CD4-positive, alpha-beta T cell treated with Interleukin-6 for 4 hours (primary cell): ENCODE measurements at places on chromosomes 4 and X.

DNA sequence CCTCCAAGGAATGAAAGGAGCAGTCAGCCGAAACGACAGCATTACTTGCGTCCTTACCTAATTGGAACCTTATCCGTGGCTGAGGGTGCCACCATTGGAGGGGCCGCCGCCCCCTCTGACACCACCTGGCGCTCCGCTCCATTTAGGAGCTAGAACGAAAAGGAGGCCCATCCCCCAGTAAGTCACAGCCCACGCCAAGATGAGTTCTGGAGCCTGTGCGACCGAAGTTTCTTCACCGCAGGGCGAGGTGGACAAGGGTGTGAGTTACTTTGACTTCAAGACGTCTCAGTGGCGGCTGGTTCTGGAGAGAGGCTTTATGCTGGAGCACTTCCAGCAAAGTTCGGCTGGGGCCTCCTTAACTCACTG, 729 bp upstream of the IRF2 start:
- peak; percentile 43 for DNase-seq

GRCh38 chrX:17355976-17356375, 19.0 kb upstream of the NHS start:
- no peak for DNase-seq

DNA sequence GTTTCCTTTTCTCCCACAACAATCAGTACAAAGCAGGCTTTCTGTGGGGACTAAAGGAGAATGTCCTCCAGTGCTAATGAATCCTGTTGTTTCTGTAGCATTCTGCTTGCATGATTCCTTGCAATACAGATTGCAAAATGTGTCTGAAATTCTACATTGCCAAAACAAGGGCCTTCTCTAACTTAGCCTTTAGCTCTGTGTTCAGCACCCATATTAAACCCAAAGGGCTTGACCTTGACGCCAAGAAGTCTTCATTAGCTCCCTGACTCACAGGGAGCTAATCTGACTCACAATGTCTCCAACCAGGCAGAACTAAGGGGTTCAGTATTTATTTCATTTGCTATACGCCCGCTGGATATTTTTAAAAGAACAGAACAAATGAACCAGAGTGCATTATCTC, 241.4 kb upstream of the CLNK start:
- DNase-seq: no peak

DNA sequence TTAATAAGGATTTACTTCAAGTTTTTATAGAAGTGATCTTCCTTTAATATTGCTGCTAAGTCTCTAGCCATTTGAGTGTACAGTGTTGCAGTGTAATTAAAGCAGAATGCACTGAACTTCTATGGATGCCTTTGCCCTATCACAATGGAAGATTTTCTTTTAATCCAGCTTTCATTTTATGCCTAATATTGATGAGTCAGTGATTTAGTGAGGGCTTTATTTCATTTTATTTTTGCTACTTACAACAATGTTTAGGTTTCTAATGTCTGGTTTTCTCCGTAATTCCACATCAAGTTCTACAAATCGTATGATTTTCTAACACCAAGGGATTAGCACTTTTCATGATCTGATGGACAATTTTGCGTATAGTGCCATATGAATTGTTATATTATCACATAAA, 504.1 kb downstream of the PCDH11X start:
- DNase-seq: no peak

DNA sequence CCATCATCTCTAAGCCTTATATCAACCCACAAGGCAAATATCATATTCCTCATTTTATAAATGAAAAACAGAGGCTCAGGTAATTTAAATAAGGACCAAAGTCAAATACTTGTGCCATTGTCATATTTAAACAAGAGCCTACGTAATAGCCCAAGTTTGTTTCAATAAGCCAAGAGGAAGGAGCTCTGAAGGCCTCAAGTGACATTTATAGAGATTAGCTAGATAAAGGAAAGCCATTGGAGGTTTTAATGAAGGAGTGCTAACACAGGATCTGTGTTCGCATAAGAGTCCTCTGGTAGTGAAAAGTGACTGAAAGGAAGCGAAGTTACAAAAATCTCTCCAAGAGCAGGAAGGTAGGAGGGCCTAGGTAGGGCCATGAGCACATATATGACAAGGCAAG, 384.9 kb upstream of the NOCT start:
- no peak for DNase-seq

- no peak for DNase-seq
Measured at GRCh38 chrX:77060572-77060971, 386.6 kb upstream of the FGF16 start.

GRCh38 chr4:115883847-115884246, 770.4 kb upstream of the NDST4 start:
- DNase-seq: no peak

DNA sequence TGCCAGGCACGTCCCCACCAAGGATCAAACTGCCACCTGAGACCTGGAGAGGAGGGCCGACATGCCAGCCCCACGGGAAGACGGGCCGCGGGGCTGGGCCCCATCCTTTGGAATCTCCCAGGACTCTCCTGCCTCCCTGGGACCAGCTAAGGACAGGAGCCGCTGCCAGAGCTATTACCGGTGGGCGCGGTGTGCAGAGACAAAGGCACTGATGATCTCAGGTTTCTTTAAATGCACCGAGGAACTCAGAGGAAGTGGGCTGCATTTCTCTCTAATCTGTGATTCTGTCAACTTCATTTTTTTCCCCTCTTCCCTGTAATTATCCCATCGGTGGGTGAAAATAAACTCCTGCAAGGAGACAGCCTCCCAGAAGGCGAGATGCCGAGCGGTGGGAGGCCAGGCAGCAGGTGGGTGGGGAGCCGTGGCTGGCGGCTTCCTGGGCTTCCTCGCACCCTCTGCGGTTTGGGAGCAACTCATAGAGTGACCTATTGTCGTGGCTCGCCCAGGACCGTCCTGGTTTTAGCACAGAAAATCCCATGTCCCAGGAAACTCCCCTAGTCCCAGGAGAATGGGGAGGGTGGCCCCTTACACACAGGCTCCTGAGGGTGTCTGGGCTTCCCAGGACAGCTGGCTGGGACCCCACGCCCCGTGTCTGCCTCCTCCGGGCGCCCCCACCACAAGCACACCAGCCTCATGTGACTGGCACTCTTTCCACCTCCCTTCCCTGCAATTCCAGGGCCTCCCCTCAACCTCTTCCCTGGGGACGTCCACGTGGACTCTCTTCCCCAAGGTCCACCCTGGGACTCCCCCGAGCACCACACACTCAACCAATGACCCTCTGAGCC, 62.3 kb upstream of the ADRA2C start:
- no peak for DNase-seq

- DNase-seq: no peak
Measured at GRCh38 chr4:66558651-66559050, 888.4 kb upstream of the EPHA5 start.

GRCh38 chr4:75101906-75102786, 169.2 kb downstream of the PARM1 start:
- DNase-seq: no peak

DNA sequence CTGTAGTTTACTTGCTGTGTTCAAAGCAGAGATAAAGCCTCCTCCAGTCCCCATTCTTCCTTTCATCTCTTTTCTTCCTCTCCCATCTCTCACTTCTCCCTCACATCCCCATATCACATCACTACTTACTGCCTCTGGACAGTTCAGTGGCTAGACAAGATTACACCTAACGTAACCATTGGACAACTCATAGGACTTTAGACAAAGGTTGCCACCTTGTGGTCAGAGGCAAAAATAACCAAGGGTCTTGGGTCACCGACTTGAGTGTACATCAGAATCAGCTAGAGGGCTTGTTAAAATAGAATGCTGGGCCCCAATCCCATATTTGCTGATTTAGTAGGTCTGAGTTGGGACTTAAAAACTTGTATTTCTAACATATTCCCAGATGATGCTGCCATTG, 109.3 kb upstream of the DGKK start:
- DNase-seq: peak; percentile 20

DNA sequence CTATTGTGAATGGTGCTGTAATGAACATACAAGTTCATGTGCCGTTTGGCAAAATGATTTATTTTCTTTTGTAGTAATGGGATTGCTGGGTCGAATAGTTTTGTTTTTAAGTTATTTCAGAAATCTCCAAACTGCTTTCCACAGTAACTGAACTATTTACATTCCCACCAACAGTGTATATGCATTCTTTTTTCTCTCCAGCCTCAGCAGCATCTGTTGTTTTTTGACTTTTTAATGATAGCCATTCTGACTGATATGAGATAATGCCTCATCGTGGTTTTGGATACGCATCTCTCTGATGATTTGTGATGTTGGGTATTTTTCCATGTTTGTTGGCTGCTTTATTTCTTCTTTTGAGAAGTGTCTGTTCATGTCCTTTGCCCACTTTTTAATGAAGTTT, 246.3 kb upstream of the ADGRL3 start:
- no peak for DNase-seq

- DNase-seq: no peak
Measured at GRCh38 chr4:15694431-15694830, 8.4 kb upstream of the BST1 start.

DNA sequence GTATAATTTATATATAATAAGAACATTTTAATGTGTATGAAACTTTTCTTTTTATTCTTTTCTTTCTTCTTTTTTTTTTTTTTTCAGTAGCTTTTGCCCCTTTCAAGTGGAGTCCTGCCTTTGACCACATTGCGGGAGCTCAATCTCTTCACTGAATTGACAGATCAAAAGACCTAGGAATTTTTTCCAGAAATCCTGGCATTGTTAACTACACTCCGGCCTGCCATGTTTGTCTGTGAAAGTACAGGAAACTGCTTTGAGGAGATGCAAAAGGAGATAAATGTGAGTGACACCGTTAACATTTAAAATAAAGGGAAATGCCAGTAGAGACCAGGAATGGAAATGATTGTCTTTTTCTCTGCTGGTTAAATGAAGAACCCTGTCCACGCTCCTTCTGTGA, 159.3 kb upstream of the VCX3A start:
- no peak for DNase-seq

- no peak for DNase-seq
Measured at GRCh38 chrX:19563327-19563726, 48.0 kb upstream of the MAP3K15 start.

- DNase-seq: no peak
Measured at GRCh38 chrX:94871640-94872039, 1197.6 kb downstream of the FAM133A start.

DNA sequence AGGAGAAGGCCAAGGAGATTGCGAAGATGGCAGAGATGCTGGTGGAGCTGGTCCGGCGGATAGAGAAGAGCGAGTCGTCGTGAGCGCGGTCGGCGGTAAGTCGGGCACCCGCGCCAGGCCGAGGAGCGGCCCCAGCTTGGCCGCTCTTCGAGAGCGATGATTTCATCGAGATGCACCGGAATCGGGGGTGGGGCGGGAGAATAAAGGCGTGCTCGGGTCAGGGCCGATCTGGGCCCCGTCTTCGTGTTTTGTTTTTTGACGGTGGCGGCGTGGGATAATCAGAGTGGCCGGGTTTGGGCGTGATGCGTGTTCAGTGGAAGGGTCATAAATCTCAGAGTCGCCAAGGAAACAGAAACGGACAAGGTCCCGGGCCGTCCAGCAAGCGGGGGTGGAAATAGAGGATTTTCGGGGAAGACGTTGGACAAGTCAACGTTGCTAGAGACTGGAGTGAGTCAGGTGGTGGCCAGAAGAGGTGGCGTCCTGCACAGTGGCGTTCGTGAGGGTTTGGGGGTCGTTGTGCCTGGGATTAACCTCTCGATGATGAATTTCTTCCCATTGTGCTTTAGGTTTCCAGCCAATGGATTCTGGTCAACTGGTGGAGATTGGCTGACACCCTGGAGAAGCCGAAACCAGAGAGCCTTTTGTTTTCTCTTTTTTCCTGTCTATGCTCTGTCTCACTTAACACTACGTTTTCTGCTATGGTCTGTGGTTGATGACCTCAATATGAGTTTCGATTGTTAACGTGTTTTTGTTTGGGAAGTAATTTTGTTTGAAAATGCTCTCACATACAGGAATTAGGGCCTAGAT, 882 bp downstream of the MRFAP1 start:
- peak; percentile 64 for DNase-seq

DNA sequence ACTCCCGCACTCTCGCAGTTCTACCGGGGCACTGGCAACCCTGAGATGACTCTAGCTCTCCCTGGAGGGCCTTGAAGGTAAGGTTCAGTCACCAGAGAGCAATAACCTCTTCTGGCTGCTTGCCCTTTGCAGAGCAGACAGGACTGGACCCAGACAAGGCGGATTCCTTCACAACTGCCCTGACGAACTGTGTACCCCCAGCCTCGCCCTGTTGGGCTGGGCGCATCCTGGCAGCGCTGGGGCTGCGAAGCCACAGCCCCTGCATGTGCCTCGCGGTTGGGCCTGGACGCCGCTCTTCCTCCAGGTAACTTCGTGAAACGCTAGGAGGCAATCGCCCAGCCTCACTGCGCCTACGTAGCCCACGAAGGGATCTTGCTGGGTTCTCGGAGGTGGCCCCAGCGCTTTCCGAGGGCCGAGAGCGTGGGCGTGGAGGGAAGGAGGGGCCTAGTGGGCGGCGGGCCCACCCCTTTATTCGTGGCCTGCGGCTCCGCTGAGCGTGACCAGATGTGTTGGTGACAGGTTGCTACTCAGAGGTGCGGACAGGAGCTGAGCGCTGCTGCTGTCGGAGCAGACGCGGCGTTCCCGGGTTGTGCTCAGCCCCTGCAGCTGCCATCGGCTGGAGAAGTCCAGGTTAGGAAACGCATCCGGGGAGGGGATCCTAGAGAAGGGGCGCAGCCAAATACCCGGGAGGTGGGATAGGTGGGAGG, 1.9 kb upstream of the MAMLD1 start:
- DNase-seq: peak; percentile 30

- DNase-seq: peak; percentile 66
Measured at GRCh38 chrX:40109288-40110008, 11.7 kb upstream of the BCOR start.

GRCh38 chrX:16659321-16659720, 9.4 kb downstream of the S100G start:
- no peak for DNase-seq

GRCh38 chr4:137576446-137576845, 44.2 kb upstream of the PCDH18 start:
- no peak for DNase-seq

DNA sequence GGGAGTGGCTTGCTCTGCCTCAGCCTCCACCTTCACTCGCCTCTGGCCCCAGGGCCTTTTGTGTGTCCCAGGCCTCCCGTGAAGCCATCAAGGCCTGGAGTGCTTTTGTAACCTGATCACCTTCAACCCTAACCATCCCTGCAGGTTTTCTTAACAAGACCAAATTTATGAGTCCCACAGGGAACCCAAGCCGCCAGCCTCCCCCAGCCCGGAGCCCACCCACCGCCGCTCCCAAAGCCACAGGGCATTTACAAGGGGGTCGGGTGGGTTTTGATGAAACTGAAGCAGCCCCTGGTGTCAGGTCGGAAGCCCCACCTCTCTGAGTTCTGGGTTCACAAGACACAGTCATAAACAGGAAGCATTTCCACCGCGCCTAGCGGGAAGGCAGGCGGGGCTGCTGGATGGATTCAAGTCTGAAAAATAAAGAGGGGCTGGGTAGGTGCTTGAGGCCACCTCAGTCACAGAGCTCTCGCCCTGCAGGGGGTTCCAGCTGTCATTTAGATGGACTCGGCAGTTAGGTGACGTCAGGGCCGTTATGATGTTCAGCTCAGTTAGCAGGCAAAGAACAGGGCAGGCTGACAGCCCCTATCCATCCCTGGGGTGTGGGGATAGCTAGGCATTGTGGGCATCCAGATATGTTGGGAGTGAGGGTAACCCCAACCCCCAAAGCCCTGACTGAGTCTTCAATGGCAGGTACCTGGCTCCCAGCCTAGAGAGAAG, 128.5 kb downstream of the BCOR start:
- peak; percentile 71 for DNase-seq
